ENCODE measurements at places on chromosomes 3 and 15.

DNA sequence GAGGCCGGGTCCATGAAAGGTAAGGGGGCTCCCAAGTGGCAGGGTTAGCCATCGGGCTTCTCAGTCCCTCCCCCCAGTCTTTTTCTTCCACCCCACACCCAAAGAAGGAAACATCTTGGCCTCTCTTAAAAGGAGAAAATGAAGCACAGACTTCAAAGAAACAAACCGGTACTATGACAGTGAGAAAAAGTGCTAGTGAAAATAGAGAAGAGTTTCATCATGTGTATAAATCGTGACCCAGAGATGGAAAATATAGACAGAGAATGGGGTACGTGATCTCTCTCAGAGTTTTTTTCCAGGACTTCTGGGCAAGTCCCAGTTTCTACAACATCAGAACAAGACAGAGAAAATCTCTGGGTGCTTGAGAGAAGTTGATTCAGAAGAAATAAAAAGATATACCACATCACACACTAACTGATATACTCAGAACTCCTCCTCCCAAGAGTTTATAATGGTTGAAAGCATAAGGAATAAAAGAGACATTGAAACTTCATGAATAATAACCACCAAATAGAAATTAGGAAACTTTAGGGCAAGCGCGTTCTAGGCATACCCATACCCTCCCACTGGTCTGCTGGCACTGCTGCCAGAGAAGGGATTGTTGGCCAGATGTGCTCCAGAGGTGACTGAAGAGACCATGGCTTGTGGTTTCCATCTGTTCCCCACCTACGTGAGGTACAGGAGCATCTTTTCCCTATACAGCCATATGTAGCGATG, 318.9 kb upstream of the CHRM5 start:
- DNase-seq: no peak

- DNase-seq: no peak
Measured at GRCh38 chr3:148439254-148439822, 258.4 kb upstream of the AGTR1 start.

- no peak for DNase-seq
Measured at GRCh38 chr15:23690450-23690852, 3.3 kb upstream of the NDN start.

DNA sequence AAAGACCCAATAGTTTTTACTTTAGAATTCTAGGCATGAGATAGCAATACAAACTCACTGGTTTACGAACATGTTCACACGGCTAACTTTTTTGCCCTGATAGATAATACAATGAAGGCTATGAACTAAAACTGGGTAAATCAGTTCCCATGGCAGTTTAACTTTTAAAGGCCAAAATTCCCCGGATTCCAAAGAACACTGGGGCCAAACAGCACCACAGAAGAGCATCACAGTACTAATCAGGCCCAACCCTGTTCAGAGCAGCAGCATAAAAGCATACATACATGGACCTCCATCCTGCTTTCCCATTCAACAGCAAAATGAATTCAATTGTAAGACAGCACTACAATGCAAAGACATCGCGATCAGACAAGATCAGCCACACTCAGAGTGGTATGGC, 540.3 kb upstream of the CCDC54 start:
- DNase-seq: no peak

GRCh38 chr15:57213862-57214261, 162.4 kb upstream of the CGNL1 start:
- DNase-seq: no peak

DNA sequence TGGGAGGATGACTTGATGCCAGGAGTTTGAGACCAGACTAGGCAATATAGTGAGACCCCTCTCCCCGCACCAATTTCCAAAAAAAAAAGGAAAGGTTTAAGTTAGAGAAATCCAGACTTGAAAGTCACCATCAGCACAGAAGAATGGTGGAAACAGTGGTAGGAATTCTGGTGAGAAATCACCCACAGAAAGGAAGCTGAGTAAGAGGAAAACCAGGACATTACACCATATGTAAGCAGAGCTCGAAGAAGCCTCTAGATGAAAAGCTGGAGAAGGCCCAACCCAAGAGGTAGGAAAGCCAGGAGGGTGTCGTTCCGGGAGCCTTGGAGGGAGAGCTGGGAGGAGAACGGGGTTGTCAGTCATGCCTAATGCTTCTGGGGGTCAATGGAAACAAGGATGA, 40.5 kb downstream of the RASGRP1 start:
- no peak for DNase-seq

All from MG63 (cell line).